ENCODE measurements at places on chromosomes 6 and 20. TPM values are rescaled to one million over a fixed set of nuclear protein-coding genes. Genes with fewer than 3 reads are reported as not detected.
A peak's percentile ranks its signal among the peaks of the same experiment; 100 is the strongest.

The CD40 gene
- 0.05 TPM for total RNA-seq

DNA sequence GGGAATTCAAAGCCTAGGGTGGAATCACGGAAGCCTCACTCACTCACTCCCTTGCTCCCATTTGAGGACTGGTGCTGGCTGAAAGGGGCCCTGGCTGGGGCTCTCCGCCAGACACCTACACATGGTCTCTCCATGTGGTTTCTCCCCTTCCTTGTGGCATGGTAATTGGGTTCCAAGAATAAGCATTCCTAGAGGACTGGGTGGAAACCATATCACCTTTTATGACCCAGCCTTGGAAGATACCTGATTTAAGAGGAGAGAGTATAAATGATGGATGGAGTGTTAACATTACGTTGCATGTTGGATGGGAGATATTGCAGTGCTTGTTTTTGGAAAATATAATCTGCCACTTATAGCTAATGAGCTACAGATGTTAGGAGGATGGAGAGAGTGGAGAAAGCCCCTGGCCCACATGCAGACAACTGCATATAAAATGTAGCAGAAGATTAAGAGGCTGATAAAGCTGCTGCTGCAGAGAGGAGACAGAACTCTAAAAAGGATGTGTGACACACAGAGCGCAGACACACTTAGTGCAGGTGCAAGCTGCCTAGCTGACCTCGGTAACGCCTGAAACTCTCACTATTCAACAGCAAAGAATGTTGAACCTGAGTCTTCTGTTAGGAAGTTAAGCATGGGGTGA, 23.3 kb upstream of the CDKN1A start:
- DNase-seq = no peak

- no peak for DNase-seq
These were observed 260.9 kb downstream of the BTBD9 start for GRCh38 chr6:38378801-38379200.

The NOTCH4 gene
- total RNA-seq = 2.0 TPM

The C6orf15 gene
- not detected for total RNA-seq

- DNase-seq = no peak
These were observed 43.9 kb downstream of the INSM1 start for GRCh38 chr20:20411836-20412235.

DNA sequence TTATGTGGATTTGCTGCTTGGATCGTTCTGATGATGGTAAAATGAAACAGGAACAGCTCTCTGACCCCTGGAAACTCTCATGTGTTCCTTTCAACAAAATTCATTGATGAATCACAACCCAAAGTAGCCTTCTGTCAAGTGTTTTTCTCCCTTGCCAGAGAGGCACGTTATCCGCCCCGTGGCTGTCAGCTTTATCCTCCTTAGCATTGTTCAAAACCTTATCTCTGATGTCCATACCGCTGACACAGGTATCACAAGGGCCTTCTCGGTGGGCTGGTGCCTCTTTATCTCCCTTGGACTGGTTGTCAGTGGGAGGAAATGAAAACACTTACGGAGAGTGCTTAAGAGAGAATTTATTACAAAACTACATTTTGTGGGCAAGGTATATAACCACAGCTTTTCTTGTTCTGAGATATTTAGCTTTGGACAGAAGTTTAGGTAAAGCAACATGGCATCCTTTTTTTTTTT, 84.9 kb downstream of the TIAM2 start:
- no peak for DNase-seq

DNA sequence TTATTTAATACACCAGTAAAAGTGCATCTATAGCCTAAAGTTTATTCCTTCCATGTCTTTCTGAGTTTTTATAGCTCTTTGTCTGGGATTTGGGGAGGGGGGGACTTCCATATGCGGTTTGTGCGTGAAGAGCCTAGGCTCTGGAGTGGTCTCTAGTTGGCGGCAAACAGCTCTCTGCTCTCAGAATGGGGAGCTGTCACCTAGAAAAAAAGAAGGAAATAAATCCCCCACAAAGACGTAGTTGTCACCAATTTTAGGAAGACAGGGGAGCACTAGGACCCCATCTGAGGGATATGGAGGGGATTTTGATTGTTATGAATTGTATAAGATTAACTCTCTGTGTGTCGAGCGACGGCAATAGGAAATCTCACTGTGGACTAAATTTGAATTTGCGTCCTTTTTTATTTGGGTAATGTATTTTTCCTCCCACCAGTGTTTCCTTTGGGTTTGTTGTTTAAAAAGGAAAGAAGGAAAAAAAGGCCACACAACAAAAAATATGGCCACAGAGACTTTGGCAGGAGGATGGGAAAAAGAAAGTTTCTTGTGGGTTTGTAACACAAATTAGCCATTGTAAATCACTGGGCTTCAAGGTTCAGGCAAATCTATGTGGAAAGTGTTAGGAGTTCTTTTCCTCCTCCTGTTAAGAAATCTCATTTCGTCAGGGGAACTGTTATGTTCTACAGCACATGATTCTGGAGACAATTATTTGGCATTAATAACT, 7.4 kb downstream of the POU3F2 start:
- no peak for DNase-seq

DNA sequence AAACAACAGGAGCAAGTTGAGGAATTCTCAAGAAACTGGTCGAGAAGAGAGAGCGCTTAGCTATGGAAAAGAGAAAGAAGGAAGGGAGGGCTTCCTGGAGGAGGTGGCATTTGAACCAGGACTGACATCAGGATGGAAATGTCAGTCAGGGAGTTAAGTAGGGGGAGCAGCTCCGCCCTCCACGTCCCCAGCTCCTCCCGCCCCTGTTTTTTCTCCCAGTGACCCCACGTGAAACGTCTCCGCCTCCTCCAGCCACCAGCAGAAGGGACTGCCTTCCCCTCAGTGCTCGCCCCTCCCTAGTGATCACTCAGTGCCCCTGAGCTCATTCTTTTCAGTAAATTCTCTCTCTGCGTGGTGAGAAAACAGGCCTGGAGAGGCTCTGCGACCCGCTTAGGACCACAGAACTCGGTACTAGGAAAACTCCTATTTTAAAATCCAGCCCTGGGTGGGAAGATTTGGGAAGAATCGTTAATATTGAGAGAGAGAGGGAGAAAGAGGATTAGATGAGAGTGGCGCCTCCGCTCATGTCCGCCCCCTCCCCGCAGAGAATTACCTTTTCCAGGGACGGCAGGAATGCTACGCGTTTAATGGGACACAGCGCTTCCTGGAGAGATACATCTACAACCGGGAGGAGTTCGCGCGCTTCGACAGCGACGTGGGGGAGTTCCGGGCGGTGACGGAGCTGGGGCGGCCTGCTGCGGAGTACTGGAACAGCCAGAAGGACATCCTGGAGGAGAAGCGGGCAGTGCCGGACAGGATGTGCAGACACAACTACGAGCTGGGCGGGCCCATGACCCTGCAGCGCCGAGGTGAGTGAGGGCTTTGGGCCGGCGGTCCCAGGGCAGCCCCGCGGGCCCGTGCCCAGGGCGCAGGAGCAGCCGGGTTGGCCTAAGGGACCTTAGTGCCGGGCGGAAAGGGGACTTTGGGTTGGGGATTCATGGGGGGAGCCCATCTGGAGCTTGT, 4.6 kb downstream of the HLA-DPB1 start:
- DNase-seq = no peak

The FKBP1C gene
- 0.09 TPM for total RNA-seq

- no peak for DNase-seq
These were observed 299.3 kb downstream of the KIF16B start for GRCh38 chr20:16273812-16274555.

DNA sequence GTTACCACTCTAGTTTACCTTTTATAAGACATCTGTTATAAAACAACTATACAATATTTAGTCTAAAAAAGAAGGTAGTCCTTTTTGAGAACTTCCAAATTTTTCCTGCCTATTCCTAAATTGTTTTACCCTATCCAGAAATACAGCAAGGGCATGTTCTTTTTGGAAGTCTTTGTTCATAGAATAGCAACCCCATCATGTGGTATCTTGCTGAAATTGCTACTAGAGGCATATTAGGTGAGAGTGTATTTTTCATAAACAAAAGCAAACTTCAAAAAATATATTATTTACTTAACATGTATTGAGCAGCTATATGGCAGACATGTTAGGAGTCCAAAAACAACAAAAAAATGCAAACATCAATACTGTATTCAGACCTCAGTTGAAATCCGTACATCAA, 371.8 kb upstream of the NRSN1 start:
- no peak for DNase-seq

The KIAA0408 gene
- 5.8 TPM for total RNA-seq

GRCh38 chr6:148611213-148611612, 135.6 kb upstream of the UST start:
- no peak for DNase-seq

The DNAAF9 gene
- total RNA-seq = 12.3 TPM

The PTK6 gene
- total RNA-seq = not detected

- DNase-seq = no peak
These were observed 152.7 kb upstream of the ENPP5 start for GRCh38 chr6:46323312-46323965.

The MCCD1 gene
- total RNA-seq = not detected

DNA sequence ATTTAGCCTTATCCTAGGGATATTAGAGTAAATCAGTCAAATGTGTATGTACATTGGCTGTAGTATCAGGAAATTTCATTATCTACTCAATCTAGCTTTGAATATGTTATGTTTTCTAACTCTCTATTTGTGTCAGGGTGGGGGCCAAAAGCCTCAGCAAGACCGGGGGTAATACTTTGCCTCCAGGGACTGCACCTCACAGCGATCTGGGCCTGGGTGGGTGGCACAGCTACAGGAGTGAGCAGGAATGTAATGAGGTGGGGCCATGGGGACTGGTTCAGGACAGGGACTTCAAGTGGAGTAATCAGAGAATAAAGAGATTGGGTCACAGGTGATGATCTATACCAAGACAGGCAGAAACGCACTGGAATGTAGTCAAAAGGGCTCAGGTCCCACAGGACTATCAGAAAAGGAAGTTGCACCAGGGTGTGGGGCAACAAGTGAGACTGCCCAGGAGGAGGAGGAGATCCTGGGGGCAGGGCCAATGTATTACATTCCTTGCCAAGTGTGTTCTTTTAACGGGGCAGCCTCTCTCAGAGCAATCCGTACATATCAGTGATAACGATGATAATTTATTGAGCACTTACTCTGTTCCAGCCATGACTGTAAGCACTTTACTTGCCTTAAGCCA, 54.0 kb downstream of the PIGU start:
- DNase-seq = no peak

- no peak for DNase-seq
These were observed 45.5 kb upstream of the NRN1 start for GRCh38 chr6:6052216-6052615.

The RAE1 gene
- 99.7 TPM for total RNA-seq

DNA sequence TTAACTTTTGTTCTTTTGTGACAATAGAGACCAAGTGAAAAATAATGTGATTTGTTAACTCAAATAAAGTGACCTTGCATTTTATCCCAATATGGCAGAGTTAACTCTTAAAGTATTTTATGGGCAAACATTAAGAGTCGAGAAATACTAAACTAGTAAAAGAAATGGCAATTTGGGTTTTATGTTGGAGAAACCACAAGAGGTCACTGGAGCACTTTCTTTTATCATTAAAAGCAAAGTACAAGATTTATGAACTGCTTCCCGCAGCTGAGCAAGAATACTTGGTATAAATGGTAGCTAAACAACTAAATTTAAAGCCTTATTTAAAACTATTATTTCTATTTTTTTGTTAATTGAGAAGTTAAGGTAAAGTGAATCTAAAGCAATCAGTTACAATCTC, 33.5 kb upstream of the MCM9 start:
- no peak for DNase-seq

GRCh38 chr6:143478479-143479062, 28.0 kb downstream of the PEX3 start:
- no peak for DNase-seq

DNA sequence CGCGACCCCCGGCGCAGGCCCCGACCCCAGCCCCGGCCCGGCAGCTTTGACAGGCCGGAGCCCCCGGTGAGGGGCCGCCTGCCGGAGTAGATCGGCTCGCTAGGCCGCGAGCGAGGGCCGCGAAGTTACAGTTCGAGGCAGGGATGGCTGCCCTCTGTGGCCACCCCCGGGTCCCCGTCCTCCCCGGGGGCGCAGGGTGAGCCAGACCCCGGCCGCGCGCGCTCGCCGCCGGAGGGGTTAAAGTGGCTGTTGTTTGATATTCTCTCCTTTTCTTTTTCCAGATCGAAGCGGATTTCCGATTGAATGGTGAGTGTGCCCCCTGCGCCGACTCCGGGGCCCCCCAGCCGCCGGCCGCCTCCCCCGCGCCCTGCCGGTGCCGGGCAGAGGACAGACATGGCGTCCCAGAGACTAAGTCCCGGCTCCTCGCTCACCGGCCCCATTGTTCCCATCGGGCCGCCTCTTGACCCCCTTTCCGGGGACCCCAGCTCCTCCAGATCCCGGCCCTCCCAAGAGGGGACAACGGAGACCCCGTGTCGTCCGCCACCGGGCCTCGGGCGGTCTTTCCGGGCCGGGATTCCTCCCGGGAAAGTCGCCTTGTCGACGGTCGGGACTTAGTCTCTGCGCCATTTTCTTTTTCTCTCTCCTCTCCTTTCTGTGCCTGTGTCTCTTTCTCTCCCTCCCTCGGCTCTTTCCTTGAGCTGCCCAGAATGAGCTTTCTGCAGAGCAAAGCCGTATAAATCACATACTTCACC, 704 bp downstream of the TOP1 start:
- DNase-seq = peak; percentile 76

The SIGLEC1 gene
- not detected for total RNA-seq

GRCh38 chr20:18719426-18719825, 94.2 kb upstream of the SCP2D1 start:
- DNase-seq = no peak

The ISM1 gene
- not detected for total RNA-seq

The LY86 gene
- total RNA-seq = not detected

DNA sequence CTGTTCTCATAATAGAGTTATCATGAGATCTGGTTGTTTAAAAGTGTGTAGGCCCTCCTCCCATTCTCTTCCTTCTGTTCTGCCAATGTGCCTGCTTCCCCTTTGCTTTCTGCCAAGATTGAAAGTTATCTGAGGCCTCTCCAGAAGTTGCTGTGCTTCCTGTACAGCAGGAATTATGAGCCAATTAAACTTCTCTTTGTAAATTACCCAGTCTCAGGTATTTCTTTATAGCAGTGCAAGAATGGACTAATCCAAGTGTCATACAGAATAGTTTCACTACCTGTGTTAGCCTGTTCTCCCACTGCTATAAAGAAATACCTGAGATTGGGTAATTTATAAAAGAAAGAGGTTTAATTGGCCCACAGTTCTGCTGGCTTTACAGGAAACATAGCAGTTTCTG, 100.0 kb downstream of the CD24 start:
- DNase-seq = no peak

- peak; percentile 47 for DNase-seq
These were observed 642 bp downstream of the NKX2-2 start for GRCh38 chr20:21513181-21513663.

GRCh38 chr6:39430871-39431523, 108.5 kb upstream of the KCNK16 start:
- DNase-seq = peak; percentile 35

The PTGIS gene
- not detected for total RNA-seq

- peak; percentile 25 for DNase-seq
These were observed 91.1 kb upstream of the OPRM1 start for GRCh38 chr6:153947808-153948447.

- no peak for DNase-seq
These were observed 37.5 kb downstream of the AIG1 start for GRCh38 chr6:143098054-143098671.

The BPIFB1 gene
- not detected for total RNA-seq

GRCh38 chr20:2302384-2303060, 6.7 kb downstream of the TGM3 start:
- DNase-seq = no peak

GRCh38 chr6:36383606-36384005, 3.9 kb downstream of the ETV7 start:
- DNase-seq = no peak

The NELFE gene
- 134 TPM for total RNA-seq

The SPATA25 gene
- total RNA-seq = not detected

The SPTLC3 gene
- total RNA-seq = 13.6 TPM
